Endodermal cell (in vitro differentiated cells): ENCODE measurements at places on chromosomes 2 and 18. TPM values are rescaled to one million over a fixed set of nuclear protein-coding genes. Genes with fewer than 3 reads are reported as not detected.

DNA sequence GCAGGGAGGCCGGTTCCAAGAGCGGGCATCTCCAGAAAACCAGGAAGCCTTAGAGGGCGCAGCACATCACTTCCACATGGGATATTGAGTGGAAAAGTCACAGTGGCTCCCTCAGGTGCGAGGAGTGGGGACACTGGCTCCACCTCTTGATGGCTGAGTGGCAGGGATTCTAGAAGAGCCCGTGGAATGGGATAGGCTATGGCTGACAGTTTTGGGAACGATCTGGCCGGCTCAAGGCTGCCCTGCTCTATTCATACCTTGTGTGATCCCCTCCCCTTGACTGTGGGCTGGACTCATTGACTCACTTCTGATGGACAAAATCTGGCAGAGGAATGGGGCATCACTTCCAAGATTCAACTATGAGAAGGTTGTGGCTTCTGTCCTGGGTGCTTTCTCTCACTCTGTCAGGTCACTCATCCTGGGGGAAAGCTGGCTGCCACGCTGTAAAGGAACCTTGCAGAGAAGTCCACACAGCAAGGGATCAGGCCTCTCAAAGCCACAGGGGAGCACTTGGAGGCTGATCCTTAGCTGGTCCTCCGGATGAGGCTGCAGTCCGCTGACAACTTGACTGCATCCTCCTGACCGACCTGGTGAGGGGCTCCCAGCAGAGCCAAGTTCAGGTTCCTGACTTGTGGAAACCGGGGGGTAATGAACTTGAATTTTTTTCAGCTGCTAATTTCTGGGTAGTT lies 46.7 kb upstream of the HS6ST1 start:
- DNase-seq: peak; percentile 42
- H3K36me3 ChIP-seq: no peaks in the 10 kb centered on the region
- no peak overlapping the region for H3K4me3 ChIP-seq
- H3K4me1 ChIP-seq: peaks cover 4% of the 10 kb centered on the region

GRCh38 chr2:186641807-186642321 lies 52.0 kb upstream of the FAM171B start:
- no peaks in the 10 kb centered on the region for H3K4me1 ChIP-seq
- H3K27me3 ChIP-seq: no peaks in the 10 kb centered on the region

PIEZO2 gene
- total RNA-seq: 7.3 and 8.8 TPM in 2 replicates

- no peak overlapping the region for H3K4me3 ChIP-seq
- H3K36me3 ChIP-seq: no peaks in the 10 kb centered on the region
- H3K27me3 ChIP-seq: no peaks in the 10 kb centered on the region
- H3K27ac ChIP-seq: no peak overlapping the region
These were observed 123.9 kb upstream of the CCDC150 start for GRCh38 chr2:196515608-196516007.

DNA sequence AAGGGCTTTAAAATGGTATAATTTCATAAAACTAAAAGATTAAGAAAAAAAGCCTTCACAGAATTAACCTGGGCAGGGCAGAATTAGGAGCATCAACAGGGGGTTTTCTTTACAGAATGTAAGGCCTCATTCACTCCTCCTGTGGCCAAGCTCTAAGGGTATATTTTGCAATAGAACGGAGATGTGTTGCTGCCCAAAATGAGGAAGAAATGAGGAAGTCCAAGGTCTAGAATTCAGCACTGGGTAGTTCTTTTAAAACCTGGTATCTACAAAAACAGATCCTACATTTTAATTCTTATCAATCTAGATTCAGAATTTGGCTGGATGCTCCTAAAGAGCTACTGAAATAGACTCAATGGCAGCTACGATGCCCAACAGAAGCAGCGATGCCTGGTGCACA lies 101.8 kb downstream of the AKAIN1 start:
- no peaks in the 10 kb centered on the region for H3K36me3 ChIP-seq
- DNase-seq: no peak
- H3K4me1 ChIP-seq: no peaks in the 10 kb centered on the region
- H3K27ac ChIP-seq: no peak overlapping the region
- no peak overlapping the region for H3K4me3 ChIP-seq

DNA sequence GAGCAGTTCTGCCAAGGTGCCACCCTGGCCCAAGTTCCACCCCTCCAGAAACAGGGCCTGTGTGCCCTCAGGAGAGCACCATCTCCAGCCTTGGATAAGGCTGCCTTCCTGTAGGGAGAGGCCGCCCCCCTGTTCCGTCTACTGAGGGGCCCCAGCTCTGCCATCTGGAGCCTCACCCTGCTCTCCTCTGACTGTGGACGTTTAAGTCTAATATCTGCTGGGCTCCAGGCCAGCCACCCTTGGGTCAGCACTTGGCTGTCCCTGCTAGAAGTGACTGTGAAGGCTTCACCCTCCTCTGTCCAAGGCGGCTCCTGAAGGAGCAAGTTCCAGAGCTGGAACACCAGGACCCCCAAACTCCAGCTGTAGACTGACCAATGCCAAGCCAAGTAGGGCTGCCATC lies 26.3 kb downstream of the RHOB start:
- H3K27me3 ChIP-seq: peaks cover 6% of the 10 kb centered on the region
- H3K27ac ChIP-seq: no peak overlapping the region
- H3K4me1 ChIP-seq: no peaks in the 10 kb centered on the region
- H3K4me3 ChIP-seq: no peak overlapping the region
- H3K36me3 ChIP-seq: no peaks in the 10 kb centered on the region

DNA sequence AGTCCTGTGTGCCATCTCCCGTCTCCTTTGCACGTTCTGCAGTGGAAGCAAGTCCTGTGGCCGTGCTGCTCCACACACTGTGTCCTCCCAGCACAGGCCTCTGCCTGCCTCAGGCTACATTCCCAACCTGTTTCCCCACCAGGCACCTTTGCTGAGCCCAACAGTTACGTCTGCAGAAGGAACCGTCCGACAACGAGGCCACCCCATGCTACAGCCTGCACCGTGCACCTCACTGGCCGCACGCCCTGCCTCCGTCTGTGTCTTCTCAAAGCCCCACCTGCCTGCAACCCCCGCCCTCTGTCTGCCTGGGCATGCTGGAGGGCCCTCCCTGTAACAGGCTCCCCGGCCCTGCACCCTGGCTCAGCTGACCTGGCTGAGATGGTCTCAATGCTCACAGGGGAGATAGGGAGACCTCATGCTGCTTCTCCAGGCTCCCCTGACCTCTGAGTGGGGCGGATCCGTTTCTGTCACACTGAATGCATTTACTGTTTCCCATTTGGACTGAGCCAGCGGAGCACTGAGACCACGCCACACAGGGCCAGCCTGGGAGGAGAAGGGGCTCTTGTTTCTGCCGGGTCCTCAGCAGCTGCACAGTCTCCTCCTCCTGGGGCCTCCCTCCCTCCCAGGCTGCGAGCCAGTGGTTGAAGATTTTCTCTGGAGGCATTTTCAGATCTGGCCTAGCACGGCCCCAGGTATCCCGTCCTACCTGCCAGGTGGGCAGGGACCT lies 109.1 kb upstream of the OTOS start:
- no peaks in the 10 kb centered on the region for H3K4me1 ChIP-seq
- H3K4me3 ChIP-seq: no peak overlapping the region
- H3K27me3 ChIP-seq: no peaks in the 10 kb centered on the region
- H3K27ac ChIP-seq: no peak overlapping the region
- DNase-seq: peak; percentile 52

- peaks cover 10% of the 10 kb centered on the region for H3K4me1 ChIP-seq
- DNase-seq: no peak
- peaks cover 55% of the 10 kb centered on the region for H3K36me3 ChIP-seq
- no peak overlapping the region for H3K27ac ChIP-seq
These were observed 116.9 kb downstream of the EPHA4 start for GRCh38 chr2:221455214-221455613.

DNA sequence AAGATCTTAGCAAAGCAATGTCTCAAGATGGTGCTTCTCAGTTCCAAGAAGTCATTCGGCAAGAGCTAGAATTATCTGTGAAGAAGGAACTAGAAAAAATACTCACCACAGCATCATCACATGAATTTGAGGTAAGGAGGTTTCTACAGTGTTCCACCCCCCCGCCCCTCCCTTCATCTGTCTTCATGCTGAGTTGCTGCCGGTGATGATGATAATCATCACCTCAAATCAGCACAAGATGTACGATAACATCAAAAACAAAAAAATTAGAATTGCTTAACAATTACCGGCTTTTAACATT lies 14.6 kb downstream of the UGP2 start:
- H3K4me3 ChIP-seq: no peak overlapping the region
- no peaks in the 10 kb centered on the region for H3K4me1 ChIP-seq
- no peaks in the 10 kb centered on the region for H3K27me3 ChIP-seq

IRS1 gene
- 7.5 to 18.5 TPM (median 16.2 TPM) in 3 replicates for total RNA-seq

GRCh38 chr18:22542406-22542835 lies 124.7 kb upstream of the CTAGE1 start:
- no peak overlapping the region for H3K27ac ChIP-seq
- no peaks in the 10 kb centered on the region for H3K27me3 ChIP-seq
- DNase-seq: no peak
- H3K36me3 ChIP-seq: no peaks in the 10 kb centered on the region
- no peaks in the 10 kb centered on the region for H3K4me1 ChIP-seq

GRCh38 chr18:69586537-69586936 lies 185.8 kb downstream of the DOK6 start:
- H3K4me3 ChIP-seq: no peak overlapping the region
- no peaks in the 10 kb centered on the region for H3K4me1 ChIP-seq
- no peaks in the 10 kb centered on the region for H3K27me3 ChIP-seq
- no peaks in the 10 kb centered on the region for H3K36me3 ChIP-seq

DNA sequence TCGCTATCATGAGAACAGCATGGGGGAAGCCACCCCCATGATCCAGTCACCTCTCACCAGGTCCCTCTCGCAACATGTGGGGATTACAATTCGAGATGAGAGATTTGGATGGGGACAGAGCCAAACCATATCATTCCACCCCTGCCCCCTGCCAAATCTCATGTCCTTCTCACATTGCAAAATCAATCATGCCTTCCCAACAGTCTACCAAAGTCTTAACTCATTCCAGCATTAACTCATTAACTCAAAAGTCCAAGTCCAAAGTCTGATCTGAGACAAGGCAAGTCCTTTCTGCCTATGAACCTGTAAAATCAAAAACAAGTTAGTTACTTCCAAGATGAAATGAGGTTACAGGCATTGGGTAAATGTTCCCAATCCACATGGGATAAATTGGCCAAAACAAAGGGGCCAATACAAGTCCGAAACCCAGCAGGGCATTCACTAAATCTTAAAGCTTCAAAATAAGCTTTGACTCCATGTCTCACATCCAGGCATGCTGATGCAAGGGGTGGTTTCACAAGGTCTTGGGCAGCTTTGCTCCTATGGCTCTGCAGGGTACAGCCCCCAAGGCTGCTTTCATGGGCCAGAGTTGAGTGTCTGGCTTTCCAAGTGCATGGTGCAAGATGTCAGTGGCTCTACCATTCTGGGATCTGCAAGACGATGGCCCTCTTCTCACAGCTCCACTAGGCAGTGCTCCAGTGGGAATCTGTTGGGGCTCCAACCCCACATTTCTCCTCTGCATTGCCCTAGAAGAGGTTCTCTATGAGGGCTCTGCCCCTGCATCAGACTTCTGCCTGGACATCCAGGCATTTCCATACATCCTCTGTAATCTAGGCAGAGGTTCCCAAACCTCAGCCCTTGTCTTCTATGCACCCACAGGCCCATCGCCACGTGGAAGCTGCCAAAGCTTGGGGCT lies 14.8 kb downstream of the TAF1B start:
- peak overlapping the region; percentile 65 for H3K4me3 ChIP-seq
- peaks cover 88% of the 10 kb centered on the region for H3K36me3 ChIP-seq
- no peak for DNase-seq
- no peaks in the 10 kb centered on the region for H3K4me1 ChIP-seq

GRCh38 chr2:216915557-216916150 lies 55.8 kb upstream of the TNP1 start:
- peak; percentile 35 for DNase-seq
- H3K36me3 ChIP-seq: no peaks in the 10 kb centered on the region
- peaks cover 6% of the 10 kb centered on the region for H3K4me1 ChIP-seq
- H3K27ac ChIP-seq: no peak overlapping the region
- H3K4me3 ChIP-seq: no peak overlapping the region

DNA sequence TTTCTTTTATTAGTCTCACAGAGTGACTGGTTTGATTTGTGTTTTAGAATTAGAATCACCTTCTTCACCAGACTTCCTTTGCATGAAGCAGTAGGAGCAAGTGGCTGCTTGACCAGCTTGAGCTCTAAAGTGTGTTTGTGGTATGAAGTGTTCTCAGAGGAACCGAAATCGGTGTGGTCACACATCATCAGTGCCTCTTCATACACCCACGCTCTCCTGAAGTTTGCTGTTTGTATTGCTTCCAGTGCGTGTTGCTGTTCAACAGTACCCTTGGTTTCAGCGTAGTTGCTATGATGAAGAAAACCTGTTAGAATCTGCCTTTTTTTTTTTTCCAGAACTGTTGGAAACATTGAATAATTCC lies 77.9 kb downstream of the LIMS1 start:
- no peak for DNase-seq
- H3K4me3 ChIP-seq: no peak overlapping the region
- no peaks in the 10 kb centered on the region for H3K27me3 ChIP-seq
- H3K36me3 ChIP-seq: no peaks in the 10 kb centered on the region
- H3K4me1 ChIP-seq: peaks cover 12% of the 10 kb centered on the region

PREB gene
- total RNA-seq: 26.4 to 53.5 TPM (median 52.8 TPM) in 3 replicates

DNA sequence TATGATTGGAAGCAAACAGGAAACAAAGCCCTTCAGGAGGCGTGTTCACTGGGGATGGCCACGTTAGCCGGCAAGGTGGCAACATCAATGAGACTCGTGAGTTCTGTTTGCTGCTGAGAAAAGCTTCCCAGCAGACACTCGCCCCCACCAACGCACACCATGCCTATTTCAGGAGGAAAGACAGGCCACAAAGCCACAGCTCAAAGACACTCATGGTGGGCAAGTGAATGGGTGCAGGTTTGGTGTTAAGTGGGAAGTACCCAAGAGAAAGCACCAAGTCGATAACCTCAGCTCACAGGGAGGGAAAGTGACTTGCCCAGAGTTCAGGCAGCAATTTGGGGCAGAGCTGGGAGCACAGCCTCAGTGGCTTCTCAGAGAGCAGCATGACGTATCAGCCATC lies 10.5 kb upstream of the MTERF4 start:
- peaks cover 19% of the 10 kb centered on the region for H3K36me3 ChIP-seq
- H3K27me3 ChIP-seq: no peaks in the 10 kb centered on the region
- H3K4me3 ChIP-seq: no peak overlapping the region
- DNase-seq: no peak
- H3K4me1 ChIP-seq: no peaks in the 10 kb centered on the region
- H3K27ac ChIP-seq: no peak overlapping the region
